ENCODE measurements at places on chromosomes 2 and 18. TPM values are rescaled to one million over a fixed set of nuclear protein-coding genes. Genes with fewer than 3 reads are reported as not detected.

ACMSD gene
- not detected for total RNA-seq

PPIL3 gene
- 39.5 TPM for total RNA-seq

CDH7 gene
- total RNA-seq: not detected

UGT1A8 gene
- total RNA-seq: not detected

KLHL29 gene
- total RNA-seq: 3.1 TPM

FOXI3 gene
- total RNA-seq: not detected

RTP5 gene
- total RNA-seq: not detected

CXCR1 gene
- total RNA-seq: not detected
